ENCODE measurements at places on chromosomes 3 and 15.

- DNase-seq = peak; percentile 9
Observed at GRCh38 chr3:160564258-160564911, 986 bp downstream of the KPNA4 start.

DNA sequence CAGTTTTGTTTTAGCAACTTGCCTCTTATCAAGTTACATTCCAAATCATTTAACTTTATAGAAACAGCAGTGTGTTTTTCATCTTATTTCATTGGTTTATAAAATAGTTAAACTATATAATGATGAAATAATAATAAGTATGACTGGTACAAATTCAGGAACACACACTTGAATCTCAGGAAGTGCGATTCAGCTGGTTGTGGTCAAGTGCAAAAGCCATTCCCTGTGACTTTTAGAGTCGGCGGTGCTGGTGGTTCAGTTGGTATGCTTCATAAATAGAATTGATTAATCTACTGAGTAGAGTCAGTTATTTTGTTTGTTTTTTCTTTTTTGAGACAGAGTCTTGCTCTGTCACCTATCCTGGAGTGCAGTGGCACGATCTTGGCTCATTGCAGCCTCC lies 22.7 kb downstream of the SACM1L start:
- no peak for DNase-seq

GRCh38 chr3:4814305-4814903 lies 164.8 kb upstream of the BHLHE40 start:
- no peak for DNase-seq

- DNase-seq = no peak
Observed at GRCh38 chr3:102006812-102007485, 157.6 kb downstream of the NFKBIZ start.

GRCh38 chr15:27358751-27359434 lies 387.9 kb downstream of the GABRG3 start:
- DNase-seq = peak; percentile 29

GRCh38 chr3:77271711-77272110 lies 231.8 kb downstream of the ROBO2 start:
- no peak for DNase-seq

DNA sequence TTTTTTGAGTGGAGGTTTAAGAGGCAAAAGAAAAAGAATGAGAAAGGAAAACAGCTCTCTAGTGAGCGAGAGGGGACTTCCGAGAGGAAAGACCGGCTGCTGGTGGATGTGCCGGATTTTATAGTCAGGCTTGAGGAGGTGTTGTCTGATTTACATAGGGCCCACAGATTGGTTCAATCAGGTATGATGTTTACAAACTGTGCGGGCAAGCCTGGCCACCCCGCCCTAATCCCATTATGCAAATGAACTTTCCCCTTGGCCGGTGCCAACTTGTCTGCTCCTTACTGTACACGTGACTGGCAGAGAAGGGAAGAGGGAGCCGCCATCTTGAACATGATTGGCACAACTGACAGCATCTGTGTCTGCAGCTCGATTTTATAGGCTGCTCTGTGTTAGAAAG lies 44.7 kb downstream of the FAM43A start:
- DNase-seq = peak; percentile 47

DNA sequence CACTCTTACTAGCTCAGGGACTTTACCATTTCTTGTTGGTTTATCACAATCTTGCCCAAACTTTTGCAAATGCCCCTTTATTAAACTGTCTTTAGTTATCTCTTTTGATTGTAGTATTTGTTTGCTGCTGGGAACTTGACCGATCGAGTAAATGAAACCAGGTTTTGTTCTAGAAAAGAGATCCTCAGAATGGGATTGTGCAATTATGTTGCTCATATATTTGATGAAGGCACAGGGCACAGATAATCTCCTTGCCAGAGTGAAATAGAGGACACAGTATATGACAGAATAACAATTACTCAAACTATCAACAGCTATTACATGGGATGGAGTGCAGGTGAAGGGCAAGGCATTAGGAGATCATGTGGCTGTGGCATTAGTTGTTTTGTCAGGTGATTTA lies 216.6 kb upstream of the RASGRP1 start:
- DNase-seq = no peak

DNA sequence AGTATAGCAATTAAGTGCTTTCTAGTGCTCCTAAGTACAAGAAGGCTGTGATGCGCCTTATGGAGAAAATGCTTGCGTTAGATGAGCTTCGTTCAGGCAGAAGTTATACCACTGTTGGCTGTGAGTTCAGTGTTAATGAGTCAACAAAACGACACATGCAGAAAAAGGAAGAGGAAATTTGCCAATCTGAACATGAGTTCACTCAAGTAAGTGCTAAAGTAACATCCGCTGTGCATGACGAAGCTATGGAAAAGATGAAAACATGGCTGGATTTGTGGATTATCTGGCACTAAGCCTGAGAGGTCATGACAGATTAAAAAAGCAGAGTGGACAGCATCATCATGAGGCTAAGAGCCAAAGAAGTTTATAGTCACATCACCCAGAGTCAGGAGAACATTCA lies 36.9 kb downstream of the SH3BP5 start:
- DNase-seq = no peak
